Suppressor macrophage treated with lipopolysaccharide for 1 hour (primary cell): ENCODE measurements at places on chromosomes 5 and 9.
A peak's percentile ranks its signal among the peaks of the same experiment; 100 is the strongest.

DNA sequence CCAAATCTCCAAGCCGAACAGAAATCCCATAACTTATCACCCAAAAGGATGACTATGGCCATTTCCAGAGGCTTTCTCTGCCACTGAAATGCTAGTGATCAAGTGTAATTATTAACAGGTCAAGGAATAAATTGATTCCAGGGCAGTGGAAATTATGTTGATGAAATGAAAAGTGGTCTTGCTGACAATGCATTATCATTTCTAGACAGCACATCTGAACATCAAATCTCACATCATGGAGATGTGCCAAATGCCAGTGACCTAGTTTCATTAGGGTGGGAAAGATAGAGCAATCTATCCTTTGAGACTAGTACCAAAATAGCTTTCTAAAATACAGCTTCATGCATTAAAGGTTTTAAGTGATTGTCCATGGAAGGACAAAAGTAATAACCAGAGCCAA is 86.1 kb downstream of the AUH start:
- DNase-seq, result no peak

DNA sequence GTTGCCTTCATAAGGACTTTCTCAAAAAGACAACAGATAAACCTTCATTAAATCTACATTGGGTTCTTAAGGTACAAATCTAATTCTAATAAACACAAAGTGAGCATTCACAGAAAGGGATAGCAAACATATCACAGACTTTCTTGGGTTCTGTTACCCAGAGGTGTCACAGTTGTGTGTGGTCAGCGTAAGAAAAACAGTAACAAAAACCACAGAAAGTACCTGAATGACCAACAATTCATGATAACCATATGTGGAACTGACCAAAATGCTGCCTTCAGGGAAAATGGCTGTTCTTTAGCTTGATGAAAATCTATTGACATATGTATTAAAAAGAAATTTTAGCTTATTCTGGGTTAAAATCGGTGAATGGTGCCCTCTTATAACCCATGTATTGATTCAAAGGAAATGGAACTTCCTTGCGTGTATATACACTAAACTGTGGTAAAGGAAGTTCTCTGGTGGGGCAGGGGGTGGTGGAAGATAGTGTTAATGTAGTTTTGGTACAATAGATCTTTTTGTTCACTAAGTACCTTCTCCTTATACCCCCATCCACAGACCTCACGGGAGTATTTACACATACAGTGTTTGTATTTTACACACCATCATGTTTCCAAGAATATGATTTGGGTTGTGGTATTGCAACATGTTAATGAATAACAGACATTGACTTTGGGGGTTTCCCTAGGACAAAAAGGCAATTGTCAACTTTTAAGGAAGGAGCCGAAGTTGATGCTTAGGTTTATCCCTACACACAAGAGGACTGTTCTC is 152.5 kb downstream of the APBA1 start:
- DNase-seq, result no peak

- DNase-seq, result no peak
Measured at GRCh38 chr5:58921159-58921558, 338.3 kb downstream of the RAB3C start.

DNA sequence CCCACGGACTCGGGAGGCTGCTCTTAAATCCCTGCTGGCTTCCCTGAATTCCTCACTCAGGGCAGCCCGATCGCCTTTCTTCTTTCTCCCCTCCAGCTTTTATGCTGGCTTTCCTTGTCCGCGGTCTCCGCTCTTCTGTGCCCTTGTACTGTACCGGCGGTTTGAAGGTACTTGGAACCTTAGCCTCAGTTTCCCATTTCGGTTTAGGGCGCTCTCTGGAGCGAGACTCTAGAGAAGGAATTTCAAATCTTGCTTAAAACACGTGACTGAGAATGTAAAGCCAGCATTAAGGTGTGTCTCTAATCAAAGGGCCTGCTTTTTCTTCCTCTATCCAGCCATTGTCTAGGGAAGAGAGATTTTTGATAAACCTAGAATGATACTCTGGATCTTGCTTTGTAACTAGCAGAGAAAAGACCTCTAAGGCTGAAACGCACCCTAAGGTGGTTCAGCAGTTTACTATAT is 650 bp downstream of the GPR107 start:
- DNase-seq, result no peak

DNA sequence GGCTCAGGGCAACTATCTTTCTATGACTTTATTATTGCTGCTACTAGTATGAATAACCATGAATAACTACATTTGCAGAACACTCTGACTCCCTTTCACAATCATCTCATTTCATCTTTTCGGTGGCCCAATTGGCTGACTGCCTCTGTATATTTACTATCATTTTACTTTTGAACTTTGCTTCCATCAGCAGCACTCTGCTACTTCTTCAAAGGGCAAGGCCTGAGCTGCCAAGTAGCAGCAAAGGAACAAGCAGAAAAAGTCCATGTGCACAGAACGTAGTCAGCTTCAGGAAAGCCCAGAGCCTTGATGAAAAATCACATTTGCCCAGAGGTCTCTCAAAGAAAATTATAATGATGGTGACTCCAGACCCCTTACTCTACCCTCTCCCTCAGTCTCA is 214.5 kb upstream of the PUM3 start:
- no peak for DNase-seq

DNA sequence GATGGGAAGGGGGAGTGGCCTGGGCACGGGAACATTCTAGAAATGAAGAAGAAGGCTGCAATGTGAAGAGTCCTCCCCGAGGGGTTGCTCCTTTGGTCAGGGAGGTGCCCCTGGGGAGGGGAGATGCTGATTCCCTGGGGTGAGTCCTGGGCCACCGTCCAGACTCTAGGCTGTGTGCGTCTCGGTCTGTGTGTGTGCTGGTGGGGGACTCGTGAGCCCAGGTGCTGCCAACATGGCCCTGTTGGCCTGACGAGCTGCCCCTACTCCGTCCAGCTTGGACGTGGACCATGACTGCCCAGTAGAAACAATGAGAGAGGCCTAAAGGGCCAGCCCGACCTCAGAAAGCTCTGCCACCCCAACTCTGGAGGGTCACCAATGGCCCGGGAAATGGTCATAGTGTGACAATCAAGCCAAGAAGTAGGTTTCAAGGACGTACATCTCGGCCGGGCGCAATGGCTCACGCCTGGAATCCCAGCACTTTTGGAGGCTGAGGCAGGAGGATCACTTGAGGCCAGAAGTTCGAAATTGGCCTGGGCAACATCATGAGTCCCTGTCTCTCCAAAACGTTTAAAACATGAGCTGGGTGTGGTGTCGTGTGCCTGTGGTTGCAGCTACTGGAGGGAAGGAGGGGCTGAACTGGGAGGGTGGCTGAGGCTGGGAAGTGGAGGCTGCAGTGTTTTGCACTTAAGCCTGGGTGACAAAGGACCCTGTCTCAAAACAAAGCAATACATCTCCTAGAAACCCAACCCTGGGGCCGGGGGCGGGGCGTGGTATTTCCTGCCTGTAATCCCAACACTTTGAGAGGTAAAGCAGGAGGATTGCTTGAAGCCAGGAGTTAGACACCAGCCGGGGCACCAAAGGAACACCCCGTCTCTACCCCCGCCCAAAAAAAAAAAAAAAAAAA is 17.0 kb downstream of the LHX3 start:
- no peak for DNase-seq

DNA sequence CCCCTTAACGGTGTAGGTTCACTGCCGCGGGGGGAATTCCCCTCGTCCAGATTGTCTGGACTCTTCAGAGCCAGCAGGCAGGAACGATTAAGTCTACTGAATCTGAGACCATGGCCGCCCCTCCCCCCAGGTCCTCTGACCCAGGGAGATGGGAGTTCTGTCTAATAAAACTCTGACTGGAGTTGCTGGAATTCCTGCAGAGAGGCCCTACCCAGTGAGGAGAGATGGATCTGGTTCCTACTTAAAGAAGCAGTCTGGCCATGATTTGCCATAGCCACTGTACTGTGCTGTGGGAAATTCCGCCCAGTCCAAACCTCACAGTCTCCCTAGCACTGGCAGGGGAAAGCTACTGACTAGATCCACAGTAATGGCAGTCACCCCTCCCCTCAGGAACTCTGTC is 237.7 kb upstream of the RASA1 start:
- no peak for DNase-seq

DNA sequence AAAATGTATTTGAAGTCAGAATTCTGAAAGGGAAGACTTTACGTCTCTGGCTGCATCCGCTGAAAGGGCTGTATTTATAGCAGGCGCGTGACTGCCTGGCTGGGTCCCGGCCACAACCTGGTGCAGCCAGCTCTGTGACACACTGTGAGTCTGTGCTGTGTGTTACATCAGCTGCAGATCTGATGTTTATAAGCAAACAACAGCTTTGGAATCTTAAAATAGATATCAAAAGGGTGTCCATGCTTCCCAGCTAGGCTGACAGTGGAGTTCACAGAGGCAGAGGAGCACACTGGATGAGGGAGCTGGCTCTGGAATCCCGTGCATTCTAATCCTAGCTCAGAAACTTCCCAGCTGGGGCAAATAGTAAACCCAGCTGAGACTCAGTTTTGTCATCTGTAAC is 433.4 kb upstream of the BRINP1 start:
- no peak for DNase-seq

DNA sequence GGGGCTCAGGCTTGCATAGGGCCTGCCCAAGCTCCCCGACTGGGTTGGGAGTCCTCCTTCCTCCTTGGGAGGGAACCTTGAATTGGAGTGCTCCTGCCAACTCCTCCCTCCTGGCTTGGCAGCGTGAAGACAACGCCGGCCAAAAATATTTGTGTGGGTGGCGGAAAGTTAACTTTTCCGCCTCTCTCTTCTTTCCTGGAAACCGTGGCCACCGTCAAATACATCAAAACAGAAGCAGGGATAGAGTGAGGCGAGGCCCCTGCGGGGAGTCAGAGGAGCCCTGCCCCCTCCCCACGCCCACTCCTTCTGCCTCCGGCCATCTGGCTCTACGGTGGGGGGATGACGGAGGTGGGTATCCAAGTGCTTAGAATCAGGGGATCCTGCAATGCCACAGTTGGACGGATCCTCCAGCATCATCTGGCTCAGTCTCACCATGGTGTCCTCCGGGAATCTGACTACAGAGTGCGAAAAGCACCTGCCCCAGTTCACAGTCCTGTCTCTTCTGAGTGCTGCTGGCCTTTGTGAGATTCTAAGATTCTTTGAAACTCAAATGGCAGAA is 25.2 kb upstream of the SYNPO start:
- no peak for DNase-seq

DNA sequence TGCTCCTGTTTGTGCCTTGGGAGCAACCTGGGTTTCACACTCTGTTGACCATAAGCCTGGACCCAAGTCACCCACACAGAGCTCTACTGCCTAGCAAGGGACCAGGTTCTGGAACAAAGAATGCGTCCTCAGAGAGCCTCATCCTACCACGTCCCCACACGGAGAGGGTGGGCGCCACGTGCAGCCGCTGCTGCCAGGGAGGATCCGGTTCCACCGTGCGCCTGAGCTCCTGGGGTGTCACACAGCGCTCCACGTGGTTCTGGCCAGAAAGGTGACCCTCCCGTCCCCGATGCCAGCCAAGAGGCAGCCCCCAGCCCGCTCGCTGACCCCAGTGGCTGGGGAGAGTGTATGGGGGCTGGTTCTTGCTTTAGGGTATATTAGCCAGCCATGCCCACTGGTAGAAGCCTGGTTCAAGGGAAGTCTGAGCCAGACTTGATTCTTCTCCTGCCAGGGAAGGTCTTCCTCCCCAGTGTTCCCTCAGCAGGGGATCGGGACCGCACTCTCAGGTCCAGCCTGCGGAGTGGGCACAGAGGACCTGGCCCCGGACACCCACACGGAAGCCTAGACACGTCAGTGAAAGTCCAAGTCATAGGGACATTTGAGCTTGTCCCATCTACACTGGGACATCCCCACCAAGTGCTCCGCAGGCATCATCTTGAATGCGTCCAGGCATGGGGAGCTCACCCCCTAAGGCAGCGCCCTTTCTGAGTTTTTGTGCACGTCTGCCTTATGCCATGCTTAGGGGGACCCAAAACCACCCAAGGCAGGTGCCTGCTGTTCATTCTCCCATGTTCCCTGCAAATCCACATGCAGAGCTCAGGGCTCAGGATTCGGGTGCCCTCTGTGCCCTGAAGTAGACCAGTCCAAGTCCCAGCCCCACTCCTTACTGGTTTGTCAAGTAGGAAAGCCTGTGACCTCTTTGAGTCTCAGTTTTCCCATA is 2.4 kb downstream of the FCN1 start:
- DNase-seq, result no peak

- no peak for DNase-seq
Measured at GRCh38 chr5:8919096-8919495, 626.8 kb downstream of the SEMA5A start.

- DNase-seq, result no peak
Measured at GRCh38 chr5:131684595-131684994, 49.6 kb upstream of the RAPGEF6 start.

DNA sequence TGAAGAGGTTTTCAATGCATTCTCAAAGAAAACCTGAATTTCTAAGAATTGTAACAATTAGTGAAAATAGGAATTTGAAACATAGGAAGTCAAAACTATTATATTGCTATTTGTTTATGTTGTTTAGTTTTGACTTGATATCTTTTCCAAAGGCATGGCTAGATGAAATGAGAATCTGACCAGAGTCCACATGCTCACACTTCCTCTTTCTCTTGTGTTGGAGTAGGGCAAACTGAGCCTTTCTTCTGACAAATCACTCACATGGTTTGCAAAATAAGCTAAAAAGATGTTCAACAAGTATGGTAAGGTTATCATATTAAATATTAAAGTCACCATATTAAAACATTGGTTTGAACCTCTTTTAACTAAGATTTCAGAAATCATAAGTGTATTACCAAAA is 512.6 kb downstream of the ISL1 start:
- DNase-seq, result no peak

DNA sequence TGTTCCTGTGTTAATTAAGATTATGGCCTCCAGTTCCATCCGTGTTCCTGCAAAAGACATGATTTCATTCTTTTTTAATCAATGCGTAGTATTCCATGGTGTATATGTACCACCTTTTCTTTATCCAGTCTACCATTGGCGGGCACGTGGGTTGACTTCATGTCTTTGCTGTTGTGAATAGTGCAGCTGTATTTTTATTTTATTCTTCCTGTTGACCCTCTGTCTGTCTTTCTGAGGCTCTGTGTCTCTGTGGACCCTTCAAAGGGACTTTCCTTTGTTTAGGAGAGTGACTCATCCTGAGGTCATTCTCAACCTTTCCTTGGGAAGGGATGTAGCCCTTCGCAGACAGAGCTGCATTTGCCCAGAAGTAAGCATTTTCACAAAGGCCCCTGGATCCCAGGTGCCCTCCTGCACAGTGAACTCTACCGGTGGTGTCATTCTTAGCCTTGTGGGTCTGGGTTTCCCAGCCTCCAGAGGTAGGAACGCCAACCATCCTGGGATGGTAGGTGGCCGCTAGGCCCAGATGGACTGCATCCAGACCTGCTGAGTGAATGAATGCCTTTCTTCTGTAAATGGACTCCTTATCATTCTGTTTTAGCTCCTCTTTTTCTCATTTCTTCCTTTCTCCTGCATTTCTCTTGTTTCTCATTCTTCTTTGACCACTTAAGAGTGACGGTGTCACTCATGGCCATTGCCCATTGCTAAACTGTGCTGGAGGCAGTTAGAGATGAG is 22.4 kb downstream of the TRIO start:
- peak; percentile 59 for DNase-seq

GRCh38 chr9:123072407-123072995 is 39.0 kb downstream of the GPR21 start:
- no peak for DNase-seq
